ENCODE measurements at places on chromosomes 1 and 21.

DNA sequence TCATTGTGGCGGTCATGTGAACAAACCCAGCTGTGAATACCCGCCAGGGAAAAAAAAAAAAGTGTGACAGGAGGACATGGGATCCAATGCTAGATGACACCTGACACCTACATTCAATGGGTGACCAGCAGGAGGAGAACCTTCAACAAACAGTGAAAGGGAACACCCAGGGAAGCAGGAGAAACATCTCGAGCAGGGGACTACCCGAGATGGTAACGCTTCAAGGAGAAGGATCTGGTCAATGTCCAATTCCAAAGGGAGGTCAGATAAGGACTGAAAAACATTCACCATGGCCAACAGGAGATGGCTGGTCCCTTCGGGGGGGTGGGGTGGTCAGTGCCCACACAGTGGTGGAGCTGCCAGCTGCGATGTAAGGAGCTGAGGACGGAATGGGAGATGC, 46.3 kb downstream of the PTPN14 start:
- peak; percentile 30 for DNase-seq

DNA sequence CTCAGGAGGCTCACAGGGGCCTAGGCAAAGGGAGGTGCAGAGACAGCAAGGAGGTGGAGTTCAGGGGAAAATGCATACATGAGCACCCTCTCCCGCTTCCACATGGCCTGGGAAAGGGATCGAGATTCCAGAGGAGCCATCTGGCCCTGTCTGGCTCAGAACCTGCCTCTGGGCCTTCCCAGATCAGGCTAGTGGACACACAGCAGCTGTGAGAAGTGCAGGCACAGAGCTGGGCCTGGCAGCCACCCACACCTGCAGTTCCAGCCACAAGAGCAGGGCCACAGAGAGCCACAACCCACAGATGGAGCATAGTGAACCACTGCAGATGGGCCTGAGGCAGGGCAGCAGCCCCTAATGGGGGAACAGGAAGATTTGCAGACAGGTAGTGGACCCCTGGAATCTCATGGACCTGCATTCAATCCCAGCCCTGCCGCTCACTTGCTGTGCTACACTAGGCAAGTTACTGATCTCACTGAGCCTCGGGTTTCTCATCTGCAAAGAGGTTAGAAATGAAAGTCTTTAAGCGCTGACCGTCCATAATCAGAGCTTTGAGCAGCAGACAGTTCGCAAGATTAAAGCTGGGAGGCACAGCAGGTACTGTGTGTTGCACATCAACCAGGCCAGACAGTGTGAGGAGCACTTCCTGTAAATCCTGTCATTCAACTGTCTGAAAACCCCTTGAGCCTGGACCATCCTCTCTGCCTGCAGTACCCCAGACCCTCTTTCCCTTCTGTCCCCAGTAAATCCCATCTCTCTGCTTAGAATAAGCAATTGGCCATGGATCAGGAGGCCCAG, 58.0 kb downstream of the MATN1 start:
- no peak for DNase-seq

DNA sequence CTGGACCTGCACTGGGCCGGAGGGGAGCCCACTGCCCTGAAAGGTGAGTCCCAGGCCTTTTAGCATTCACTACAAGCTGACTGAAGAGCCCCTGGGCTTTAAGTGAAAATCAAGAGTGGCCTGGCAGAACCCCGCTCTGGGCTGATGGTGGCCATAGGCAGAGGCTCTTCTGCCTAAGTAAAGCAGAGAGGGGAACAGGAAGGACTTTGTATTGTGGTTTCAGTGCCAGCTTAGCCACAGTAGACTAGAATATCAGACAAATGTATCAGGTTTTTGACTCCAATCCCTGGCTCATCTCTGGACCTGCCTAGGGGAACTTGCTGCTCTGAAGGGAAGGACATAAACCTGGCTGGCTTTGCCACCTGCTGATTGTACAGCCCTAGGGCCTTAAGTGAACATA, 10.2 kb upstream of the HENMT1 start:
- no peak for DNase-seq

GRCh38 chr1:79524126-79524525, 517.6 kb upstream of the ADGRL4 start:
- no peak for DNase-seq
